Activated T-cell treated with anti-CD3 and anti-CD28 coated beads, Interleukin-2, amount 50 U/mL, for 24 hours (primary cell): ENCODE measurements at places on chromosomes 2 and 18.

- no peak for DNase-seq
These were observed 46.3 kb downstream of the PTPN2 start for GRCh38 chr18:12837747-12838146.

- no peak for DNase-seq
These were observed 52.2 kb downstream of the NRP2 start for GRCh38 chr2:205734436-205735037.

DNA sequence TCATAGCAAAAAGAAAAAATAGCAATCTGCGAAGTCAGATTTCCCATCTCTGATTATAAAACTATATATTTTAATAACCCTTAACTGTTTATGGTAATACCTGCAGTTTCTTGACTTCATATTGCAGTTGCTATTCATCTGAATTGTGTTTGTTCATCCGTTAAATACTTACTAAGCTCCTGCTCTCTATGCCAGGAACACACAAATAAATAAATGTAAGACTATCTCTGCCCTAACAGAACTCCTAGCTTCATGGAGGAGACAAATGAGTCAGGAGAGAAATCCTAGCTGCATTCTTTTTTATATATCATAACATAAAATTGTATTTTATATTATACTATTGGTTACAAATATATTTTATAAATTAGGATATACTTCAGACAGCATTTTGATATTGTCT lies 61.2 kb downstream of the MALT1 start:
- no peak for DNase-seq

- no peak for DNase-seq
These were observed 217.2 kb downstream of the ARL4C start for GRCh38 chr2:234279637-234280036.

DNA sequence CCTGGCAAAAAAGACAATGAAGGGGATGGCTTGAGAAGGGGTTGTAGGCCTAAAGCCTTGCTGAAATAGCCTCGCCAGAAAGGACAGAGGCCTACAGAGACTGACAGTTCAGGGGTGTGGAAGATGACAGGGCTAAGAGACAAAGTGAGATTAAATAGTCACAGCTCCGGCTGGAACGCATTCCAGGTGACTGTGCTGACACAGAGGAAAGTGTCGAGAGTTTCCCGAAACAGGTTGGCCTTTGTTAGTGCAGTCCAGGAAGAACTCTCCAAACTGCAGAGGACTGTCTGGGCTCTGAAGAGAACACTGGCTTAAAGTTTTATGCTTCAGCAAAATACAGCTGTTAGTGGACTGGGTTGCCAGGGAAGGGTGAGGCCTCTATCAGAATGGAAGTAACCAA lies 52.8 kb downstream of the METTL4 start:
- DNase-seq: no peak

GRCh38 chr18:12839057-12839525 lies 44.9 kb downstream of the PTPN2 start:
- DNase-seq: no peak

- peak; percentile 40 for DNase-seq
These were observed at the start of gene RSAD2 for GRCh38 chr2:6877402-6878304. Gene RSAD2, plus strand, starts transcription at chr2:6877777. Its CDS starts 24 bp downstream, at chr2:6877801.

- DNase-seq: no peak
These were observed 63.2 kb downstream of the SCG2 start for GRCh38 chr2:223538920-223539440.

DNA sequence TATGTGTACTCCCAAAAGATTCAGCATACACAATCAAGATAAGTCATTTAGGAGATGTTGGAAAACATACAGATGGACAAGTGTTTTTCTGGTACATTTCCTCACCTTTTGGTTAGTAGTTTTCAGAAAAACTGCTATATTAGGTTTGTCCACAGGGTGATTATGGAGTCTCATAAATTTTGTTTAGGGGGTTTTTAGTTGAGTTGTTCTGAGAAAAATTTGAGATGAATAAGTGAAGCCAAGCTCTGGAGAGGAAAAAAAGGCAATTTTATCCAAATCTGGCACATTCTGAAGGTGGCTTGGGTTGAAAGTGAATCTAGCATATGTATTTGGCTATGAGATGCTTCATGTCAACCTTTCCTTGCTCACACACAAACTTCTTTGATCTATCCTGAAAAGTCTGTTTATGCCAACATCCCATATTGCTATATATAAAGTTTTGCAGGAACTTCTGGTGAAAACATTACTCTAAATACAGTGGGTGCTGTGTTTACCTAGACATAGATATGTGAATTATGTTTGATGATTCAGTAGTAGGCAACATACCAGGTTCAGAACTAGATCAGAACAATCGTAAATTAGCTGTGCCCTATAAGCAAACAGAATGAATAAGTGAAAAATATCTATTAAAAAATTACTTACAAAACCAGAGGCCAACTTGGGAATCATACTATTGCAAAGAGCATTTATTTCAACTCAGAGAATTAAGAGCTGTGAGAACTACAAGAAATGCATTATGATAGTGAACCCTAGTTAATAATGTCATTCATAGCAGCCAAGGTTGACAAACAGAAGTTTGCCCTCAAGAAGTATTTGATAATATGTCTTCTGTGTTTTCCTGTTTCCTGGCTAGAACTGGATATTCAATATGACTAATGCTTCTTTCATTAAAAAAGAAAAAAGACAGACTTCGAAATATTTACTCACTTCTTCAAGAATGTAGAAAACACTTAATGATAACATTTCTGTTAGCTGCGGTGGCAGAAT lies 552.0 kb downstream of the IRS1 start:
- DNase-seq: no peak

DNA sequence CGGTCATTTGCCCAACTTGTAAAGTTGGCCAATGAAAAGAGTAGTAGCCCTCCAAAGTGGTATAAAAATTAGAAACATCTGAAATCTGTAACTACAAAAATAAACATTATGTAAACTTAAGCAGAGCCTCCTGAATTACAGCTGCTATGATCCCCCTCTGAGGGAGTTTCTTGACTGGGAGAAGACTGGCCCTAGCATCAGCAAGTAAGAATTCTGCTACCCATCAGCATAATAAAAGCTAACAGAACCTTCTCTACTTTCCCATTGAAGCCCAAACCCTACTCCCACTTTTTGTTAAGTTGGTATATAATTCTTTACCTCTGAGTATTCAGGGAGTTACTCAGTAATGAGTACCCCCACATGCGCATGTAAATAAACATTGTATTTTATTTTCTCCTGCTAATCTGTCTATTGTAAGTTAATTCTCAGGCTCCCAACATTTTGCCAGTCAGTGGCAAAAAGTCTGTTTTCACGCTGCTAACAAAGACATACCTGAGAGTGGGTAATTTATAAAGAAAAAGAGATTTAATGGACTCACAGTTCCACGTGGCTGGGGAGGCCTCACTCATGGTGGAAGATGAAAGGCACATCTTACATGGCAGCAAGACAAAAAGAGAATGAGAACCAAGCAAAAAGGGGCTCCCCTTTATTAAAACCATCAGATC lies 71.3 kb downstream of the MYL12B start:
- no peak for DNase-seq

DNA sequence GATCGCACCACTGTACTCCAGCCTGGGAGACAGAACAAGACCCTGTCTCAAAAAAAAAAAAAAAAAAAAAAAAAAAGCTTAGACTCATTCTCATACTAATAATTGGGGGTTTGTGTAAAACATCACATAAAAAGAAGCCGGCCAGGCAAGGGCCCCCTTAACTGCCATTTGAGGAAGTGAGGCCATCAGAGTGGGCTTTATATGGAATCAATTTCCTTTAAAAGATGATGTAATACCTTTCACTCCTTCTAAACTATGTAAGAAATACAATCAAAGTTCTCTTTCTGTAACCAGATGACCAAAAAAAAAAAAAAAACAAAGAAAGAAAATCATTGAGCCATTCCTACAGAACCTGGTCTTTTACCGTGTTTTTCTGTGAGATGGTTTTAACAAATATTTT lies 13.1 kb upstream of the GPR55 start:
- no peak for DNase-seq

DNA sequence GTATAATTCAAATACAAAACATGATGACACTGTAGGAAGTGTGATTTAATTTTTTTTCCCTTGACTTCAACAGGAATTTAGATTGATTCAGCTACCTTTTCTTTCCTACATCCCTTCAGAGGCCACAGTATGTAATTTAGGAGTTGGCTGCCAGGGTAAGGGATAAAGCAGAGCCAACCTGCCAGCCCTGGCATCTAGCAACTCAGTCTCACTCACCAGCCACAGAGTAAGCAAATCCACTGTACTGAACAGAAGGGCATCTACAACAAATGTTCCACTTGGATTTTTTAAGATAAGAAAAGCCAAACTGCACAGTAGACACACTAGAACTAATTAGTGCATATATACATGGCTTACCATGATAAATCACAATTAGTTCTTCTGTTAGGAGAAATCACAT lies 54.3 kb upstream of the PEX13 start:
- no peak for DNase-seq

GRCh38 chr18:52431683-52432082 lies 91.7 kb downstream of the DCC start:
- DNase-seq: no peak

DNA sequence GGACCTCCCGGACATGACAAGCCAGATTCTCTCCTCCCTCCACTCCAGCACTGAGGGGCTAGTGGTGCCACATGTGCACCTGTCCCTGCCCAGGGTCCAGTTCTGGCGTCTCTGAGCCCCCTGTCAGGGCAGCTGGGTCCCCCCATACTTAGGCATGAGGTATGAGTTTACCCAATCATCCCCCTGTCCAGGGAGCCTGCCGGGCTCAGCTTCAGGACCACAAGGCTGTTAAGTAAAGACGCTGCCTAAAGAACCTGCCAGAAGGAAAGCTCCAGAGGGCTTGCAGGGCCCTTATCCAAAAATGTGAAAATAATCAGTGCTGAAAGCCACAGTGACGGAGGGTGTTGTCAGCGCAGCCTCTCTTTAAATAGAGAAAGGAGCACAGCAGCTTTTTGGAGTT lies 40.0 kb downstream of the SH3BP4 start:
- no peak for DNase-seq

DNA sequence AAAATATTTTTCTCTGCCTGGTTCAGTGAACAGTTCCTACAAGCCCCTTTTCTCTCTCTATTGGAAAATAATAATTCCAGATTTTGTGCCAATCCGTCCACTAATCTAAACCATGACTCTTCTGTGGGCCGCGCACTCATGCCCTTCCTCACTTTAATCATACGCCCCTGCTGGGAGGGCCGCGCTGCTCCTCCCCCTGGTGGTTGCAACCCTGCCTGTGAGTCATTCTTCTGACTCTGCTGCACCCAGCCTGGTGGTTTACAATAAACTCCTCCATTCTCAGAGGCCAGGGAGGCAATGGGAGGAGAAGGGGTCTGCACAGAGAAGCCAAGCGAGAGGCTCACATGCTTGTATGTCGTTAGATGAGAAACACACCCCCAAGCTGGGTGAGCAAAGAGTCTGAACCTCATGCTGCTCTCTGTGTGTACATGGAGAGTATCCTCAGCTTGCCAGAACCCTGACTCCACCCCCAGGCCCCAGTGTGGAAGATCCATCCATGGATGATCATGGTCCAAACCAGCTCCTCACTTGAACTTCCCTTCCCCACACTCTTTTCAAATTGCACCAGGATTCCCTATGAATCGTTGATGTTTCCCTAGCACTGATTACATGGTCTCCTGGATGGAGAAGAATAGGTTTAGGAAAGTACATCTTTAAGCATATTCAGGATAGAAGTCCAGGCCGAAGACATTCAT lies 228.9 kb downstream of the ANKRD30B start:
- DNase-seq: no peak
